GM04504 (cell line): ENCODE measurements at places on chromosomes 1 and 21.
A peak's percentile ranks its signal among the peaks of the same experiment; 100 is the strongest.

DNA sequence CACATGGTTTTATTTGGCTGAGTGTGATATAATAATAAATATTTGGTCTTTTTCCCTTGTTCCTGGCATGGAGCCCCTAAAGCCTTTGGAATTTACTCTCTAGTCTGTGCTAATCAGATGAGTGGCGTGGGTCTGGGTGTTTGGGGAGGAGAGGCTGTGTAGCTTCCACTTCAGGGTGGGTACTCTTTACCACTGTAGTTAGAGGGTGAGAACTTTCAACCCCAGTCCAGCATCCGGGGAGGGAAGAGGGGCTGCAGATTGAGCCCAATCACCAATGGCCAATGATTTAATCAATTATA is 20.0 kb downstream of the USP25 start:
- DNase-seq: no peak

DNA sequence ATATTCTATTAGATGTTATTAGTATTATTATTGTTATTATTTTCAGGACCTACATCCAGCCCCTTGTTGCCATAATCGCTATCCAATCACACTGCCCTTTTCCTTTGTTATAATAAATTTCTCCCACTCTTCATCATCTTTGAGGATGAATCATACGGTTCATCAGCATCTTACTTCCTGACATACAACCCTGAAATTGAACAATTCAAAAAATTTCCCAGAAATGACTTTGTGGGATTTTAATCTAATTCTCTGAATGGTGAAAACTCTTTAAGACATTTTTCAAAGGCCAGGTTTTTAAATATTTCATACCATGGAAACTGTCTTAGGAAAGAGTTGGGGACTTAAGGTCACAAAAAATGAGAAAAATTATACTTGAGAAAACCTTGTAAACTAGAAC is 353.5 kb downstream of the ST6GALNAC3 start:
- no peak for DNase-seq

- DNase-seq: no peak
Measured at GRCh38 chr1:48571303-48571987, 99.4 kb upstream of the SPATA6 start.

DNA sequence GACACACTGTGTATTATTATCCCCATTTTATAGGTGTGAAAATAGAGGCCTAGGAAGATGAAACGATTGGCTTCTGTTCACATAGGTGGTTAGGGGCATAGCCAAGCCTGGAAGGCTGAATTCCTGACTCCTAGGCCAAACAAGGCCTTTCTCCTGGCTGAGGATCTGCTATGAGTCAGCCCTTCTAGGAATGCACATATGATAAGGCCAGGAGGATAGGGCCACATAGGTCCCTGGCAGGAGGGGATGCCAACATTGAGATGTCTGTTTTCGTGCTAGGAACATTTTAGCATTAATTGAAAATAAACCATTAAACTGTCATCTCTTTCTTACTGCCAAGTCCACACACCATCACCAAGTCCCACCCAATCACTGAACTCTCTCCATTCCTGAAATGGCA is 9.2 kb downstream of the CSMD2 start:
- no peak for DNase-seq

GRCh38 chr1:37094302-37094701 is 60.0 kb upstream of the GRIK3 start:
- DNase-seq: no peak

DNA sequence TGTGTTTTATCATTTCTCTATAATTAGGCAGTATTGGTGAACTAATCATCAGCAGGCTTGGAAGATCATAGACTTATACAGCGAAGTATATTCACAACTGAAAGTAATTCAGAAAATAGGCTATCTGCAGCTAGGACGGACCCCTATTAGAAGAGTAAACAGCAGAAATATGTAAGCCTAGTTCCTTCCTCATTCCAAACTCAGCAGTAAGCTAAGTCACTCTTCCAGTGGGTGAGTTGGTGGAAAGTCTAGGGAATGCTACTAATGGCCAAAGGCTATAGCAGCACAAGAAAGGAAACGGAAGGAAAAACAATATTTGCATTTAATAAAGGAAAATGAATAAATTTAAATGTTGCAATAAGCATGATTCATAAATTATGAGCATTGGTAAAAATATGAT is 918.1 kb upstream of the TMPRSS15 start:
- DNase-seq: no peak

DNA sequence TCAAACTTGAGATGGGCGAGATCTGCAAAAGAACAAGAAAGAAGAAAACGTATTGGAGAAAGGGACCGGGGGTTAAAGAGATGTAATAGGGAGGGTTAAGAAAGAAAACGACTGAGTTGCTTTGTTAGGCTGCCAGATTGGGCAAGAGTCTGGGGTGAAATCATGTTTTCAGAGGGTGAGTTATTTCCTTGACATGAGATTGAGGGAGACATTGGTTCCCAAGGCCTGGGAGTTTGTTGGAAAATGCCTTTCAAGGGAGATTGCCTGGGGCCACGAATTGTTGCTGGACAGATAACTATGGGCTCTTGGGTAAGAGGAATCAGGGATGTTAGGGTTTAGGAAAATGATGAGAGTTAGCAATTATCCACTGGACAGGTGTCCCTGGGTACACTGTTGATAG is 776 bp upstream of the CADM3 start:
- no peak for DNase-seq

DNA sequence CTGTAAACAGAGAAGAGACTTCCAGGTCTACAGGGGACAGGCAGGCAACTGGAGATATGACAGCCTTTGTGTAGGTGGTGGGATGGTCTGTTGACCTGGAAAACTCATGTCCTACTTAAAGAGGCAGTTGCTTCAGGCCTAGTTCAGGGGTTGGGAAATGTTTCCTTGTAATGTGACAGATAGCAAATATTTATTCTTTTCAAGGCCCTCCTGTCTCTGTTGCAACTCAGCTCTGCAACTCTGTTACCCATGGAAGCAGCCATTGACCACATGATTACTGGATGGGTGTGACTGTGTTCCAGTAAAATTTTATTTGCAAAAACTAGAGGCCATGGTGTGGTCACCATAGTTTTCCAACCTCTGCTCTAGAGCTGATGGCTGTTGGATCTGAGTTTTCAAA is 341.9 kb downstream of the PTBP2 start:
- no peak for DNase-seq

DNA sequence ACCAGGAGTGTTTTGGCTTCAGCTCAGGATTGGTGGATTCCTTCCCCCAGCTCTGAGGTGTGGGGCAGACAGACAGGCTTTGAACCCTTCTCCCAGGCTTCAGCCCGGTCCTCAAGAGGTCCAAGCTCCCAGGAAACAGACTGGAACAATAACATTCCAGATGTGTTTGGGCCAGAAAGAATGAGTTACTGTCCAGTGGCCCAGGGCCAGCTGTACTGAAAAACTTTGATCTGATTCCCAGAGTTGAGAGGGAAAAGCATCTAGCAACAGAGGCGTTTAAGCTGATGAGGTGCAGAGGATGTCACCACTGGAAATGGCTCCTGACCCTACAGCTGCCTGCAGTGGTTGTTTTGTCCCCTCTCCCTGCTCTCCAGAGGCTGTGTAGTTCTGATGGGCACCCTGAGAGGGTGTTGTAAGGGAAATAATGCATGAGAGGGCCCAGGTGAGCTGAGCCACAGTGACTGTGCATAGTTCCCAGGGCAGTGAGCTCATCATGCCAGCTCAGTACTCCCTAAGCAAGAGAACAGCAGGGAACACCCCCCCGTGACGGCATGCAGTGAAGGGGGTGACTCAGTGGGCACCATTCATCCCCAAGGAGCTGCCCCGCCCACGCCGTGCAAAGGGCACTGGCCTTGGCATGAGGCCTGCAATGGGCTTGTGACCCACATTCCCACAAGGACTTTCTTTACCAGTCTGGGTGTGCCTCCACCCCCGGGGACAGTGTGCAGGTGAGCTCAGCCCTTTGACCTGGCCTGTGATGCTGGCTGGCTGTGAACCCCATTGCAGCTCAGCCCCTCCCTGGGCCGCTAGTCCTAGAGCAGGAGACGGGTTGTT is 13.8 kb upstream of the SFN start:
- DNase-seq: peak; percentile 66

- DNase-seq: peak; percentile 69
Measured at GRCh38 chr1:46653405-46653958, 14.7 kb downstream of the ATPAF1 start.

GRCh38 chr1:47388891-47389238 is 27.2 kb upstream of the FOXE3 start:
- DNase-seq: no peak

DNA sequence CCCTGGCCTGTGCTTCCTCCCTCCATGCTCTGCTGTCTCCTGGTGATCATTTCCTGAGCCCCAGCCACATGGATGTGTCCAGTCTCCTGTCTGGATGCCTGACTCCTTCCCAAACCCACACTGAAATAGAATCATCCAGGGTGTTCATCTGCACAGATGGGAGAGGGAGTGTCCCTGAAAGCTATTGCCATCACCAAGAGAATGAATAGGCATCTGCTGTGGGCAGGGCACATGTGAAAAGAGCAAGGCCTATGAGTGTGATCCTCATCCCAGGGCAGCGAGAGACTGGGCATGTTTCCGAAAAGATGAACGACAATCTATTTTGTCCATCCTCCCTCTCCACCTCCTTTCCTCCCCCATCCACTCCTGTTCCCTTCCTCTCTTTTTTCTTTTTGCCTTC is 5.0 kb downstream of the IGSF21 start:
- DNase-seq: no peak

DNA sequence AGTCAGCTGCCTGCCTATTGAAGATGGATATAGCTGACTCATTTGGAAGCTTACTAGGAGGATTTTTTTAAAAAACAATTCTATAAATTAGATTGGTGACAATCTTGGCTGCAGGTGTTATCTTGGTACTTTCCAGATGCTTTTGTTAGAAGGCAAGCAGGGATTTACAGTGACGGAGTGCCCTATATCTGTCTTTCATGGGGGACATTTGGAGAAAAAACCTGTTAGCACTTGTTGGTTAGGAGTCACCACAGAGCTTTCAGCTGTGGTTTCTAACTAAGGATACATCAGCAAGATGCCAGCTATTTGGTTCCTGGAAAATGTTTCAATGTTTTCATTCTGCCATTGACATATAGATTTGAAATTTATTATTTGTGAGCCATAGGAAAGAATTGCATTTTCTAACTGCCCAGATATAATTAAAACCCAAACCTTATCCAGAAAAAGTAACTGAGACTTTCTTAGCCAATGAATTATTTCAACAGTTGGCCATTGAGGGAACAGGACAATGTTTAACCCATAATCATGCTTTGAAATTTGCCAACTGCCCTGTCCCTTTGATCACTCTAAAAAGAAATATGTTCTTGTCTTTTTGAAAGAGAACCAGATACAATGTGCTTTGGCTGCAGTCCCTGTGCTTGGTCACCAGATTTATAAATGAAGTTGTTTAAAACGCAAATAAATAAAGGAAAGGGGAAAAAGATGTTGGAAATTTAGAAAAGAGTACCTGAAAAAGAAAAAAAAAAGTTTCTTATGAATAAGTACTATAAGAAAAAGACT is 761.0 kb upstream of the CXADR start:
- no peak for DNase-seq

- DNase-seq: no peak
Measured at GRCh38 chr1:185487026-185487425, 170.0 kb upstream of the IVNS1ABP start.

DNA sequence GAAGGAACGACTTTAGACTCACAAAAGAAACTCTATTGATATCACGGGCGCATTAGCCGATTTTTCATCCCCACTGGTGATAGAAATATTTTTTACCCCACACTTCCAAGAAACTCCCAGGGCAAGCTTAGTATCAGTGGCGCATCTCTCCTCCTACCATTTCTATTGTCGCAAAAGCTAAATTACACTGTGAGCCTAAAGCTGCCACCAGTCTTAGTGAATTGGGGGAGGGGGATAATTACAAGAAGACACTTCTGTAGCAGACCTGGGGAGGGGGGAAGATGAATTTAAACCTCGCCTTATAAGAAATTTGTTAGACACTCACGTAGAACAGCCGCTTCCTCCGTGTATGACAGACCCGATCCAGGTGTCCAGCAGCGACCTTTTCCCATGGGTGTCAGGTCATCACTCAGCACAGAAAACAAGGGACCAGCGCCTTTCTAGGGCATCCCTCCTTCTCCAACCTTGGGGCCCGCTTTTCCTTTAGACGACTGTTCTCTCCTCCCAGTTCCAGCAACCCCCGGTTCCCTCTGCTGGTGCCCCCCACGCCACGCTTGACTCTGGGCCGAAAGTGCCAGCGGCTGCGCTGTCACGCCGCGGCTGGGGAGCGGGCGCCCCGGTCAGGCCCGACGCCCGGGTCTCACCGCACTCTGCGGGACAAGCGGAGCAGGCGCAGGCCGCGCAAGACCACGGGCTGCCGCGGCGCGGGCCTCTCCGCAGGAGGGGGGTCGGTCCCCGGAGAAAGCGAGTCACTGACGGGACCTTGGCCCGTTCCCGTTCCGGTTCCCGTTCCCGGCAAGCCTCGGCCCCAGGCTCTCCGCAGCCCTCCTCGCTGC is 821 bp downstream of the PHC2 start:
- DNase-seq: no peak

DNA sequence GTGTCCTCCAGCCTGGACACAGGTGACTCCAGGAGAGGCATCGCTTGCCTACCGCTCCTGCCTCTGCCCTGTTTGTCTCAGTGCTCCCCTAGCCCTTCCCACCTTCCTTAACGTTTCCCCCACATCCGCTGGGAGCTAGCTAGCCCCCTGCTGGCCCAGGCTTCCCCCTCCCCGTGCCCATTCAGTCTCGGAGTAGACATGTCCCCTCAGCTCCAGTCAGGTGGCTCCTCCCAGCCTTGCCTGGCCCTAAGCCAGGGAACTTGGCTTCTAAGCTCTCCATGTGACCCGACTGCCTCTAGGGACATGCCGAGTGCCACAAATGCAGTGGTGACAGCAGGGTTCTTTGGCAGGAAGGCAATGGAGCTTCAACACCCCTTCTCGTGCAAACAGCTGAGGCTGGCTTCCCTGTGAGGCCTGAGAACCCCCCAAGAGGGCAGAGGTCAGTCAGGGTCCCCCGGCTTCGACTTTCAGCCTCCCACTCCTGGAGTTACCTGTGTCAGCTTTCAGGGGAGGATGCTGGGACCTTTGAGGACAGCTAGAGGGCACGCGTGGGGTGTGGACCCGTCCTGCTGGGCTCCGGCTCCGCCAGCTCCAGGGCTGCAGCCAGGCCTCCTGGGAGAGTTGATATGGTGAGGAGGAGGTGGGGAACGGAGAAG is 16.2 kb downstream of the DRAXIN start:
- DNase-seq: no peak

DNA sequence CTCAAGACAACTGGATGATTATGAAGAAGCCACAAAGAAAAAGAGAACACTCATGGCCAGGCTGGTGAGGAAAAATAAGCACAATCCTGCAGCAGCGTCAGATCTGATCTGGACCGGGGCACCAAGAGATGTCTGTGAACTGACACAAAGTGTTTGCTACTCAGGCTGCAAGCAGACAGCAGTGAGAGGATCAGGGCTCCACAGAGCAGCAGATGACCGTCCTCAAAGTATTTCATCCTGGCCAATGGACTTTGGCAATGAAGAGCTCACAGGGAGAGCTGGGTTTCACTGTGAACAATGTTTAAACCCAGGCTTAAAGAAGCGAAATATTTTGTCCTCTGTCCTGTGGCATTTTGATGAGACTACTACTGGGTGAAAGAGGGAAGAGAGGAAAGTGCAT is 299.2 kb downstream of the GPATCH2 start:
- DNase-seq: no peak
